Ureter (tissue), 1 donor: ENCODE measurements at places on chromosomes 2 and 18. TPM values are rescaled to one million over a fixed set of nuclear protein-coding genes. Genes with fewer than 3 reads are reported as not detected.

DNA sequence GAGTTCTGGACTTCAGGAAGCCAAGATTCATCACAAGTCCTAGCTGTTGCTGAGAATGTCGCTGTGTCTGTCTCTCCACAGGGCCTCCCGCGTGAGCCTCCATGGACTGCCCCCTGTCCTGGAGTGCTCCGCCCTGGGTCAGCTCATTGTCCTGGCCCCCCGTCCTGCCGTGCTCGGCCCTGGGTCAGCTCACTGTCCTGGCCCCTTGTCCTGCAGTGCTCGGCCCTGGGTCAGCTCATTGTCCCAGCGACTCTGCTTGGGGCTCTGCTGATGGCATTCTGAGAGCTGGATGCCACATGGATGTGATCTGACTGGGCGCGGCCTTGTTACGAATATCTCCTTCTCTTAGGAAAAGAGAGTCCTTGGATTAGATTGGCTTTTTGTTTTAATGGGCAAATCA lies 78.5 kb downstream of the EIPR1 start:
- no peak for DNase-seq

DNA sequence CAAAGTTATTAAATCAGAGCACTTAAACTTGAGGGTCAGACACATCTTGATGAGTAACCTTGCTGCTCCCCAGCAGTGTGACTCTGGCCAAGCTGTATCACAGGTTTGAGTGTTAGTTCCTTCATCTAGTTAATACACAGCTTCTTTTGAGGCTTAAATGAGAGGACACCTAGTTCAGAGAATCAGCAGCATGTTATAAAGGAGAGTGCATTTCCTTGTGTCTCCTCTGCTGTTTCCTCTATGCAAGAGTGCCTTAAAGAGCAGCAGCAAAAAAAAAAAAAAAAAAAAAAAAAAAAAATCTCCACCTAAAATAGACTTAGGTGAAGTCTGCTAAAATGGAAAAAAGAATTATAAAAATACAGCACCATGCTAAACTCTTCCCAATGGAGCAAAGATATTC lies 261.9 kb downstream of the TCF4 start:
- no peak for DNase-seq

- DNase-seq = no peak
Measured at GRCh38 chr2:54076586-54076985, 38.8 kb upstream of the ACYP2 start.

DNA sequence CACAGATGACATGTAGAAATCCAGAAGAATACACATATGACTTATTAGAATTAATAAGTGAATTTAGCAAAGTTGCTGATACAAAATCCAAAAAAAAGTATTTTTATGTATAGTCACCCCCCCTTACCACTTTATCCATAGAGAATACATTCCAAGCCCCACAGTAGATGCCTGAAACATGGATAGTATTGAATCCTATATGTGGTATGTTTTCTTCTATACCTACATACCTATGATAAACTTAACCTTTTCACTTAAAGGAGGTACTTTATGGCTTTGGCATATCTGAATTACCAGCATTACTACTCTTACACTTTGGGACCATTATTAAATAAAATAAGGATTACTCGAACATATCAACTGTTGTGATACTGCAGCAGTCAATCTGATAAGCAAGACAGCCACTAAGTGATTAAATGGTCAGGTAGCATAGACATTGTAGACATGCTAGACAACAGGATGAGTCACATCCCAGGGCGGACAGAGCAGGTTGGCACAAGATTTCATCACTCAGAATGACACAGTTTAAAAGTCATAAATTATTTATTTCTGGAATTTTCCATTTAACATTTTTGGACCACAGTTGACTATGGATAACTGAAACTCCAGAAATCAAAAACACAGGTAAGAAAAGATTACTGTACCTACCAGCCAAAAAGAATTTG lies 208.2 kb upstream of the CHAC2 start:
- DNase-seq = no peak

DNA sequence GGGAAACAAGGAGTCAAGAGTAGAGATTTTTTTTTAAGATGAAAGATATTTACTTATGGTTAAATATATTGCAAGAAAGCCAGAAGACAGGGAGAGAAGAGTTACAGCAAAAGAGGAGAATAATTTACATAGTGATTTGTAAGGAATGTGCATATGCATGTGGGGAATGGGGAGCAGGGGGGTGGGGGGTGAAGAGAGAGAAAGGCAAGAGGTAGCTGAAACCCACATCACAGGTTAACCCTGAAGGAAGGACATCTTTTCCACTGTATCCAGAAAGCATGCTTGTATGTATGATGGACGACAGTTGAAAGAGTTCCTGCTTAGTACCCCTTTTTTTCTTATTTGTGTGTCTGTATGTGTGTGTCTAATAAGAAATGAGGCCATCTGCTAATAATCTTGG lies 371.9 kb downstream of the RAD51AP2 start:
- DNase-seq = no peak

DNA sequence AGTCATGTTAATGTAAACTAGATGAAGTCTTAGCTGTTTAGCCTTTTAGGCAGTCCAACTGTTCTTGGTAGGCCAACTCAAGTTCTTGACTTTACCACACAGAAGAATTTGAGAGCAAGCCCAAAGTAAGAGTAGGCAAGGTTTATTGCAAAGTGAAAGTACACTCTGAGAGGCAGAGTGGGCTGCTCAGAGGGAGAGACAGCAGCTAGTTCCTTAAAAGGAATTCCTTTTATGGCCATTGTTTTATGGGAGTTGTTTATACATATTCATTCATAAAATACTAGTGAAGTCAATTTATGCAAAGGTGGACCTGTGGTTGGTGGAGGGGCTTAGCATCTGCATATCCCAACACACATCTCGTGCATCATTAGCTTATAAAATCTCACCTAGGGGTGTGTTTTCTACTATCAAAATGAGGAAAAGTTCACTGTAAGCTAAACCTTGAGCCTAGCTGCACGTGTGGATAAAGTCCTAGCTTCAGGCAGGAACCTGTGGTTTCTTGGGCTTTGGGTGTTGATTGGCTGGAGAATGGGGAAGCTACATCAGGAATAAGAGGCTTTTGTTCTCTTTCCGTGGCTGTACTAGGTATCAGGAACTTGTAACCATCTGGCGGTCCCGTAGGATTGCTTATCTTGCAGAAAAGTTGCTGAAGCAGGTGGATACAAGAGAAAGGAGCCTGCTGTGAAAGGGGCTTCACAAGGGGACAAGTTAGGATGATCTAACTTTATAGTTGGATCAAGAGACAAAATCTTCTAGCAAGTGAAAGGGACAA lies 110.4 kb upstream of the GULP1 start:
- no peak for DNase-seq

GRCh38 chr2:74428675-74429074 lies 7.1 kb downstream of the WDR54 start:
- DNase-seq = no peak

ACADL gene
- 9.0 TPM for total RNA-seq

CFC1 gene
- not detected for total RNA-seq
